CD4-positive, alpha-beta T cell treated with Interleukin-4 for 1 hour (primary cell): ENCODE measurements at places on chromosomes 5 and 9.
A peak's percentile ranks its signal among the peaks of the same experiment; 100 is the strongest.

GRCh38 chr5:55599148-55600050, 64.6 kb upstream of the PLPP1 start:
- no peak for DNase-seq

GRCh38 chr5:161676103-161676502, 9.4 kb upstream of the GABRA6 start:
- DNase-seq, result no peak

- no peak for DNase-seq
Observed at GRCh38 chr9:89432986-89433530, 64.9 kb downstream of the SEMA4D start.

DNA sequence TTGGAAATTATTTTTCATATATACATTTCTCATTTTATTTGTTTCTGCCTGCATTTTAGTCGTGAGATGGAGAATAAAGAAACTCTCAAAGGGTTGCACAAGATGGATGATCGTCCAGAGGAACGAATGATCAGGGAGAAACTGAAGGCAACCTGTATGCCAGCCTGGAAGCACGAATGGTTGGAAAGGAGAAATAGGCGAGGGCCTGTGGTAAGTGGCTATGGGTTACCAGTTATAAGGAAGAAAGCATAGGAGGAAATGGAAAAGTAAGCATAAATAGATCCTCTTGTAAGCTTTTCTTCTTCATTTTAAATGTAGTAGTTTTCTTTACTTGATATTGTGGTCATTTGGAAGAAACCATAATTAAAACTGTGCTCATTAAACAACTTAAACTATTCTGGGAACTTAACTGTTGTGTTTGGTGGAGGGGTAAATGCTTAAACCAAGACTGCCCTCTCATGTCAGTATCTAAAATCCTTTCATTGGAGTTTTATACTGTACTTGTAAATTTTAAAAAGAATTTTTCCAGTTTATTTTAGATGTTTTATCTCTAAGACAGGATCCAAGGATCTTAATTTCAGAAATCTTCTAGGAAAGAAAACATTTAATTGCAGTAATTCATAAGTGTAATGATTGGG, 41.3 kb downstream of the MAP3K1 start:
- DNase-seq, result no peak

DNA sequence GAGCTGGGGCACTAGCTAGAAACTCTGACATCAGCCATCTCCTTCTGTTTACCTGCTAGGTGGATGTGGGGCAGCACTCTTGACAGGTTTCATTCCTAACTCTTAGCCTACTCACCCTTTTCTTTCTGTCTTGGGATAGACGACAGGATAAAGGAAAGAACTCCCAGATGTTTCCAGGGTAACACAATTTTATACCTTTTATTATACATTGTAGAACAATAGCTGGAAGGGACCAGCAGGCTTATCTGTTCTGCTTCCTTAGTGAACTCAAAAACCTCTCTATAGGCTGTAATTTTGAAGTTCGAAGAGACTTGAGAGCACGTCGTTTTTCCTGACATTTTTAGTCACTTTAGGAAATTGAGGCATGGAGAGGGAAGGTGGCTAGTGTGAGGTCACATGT, 13.2 kb downstream of the SPTAN1 start:
- no peak for DNase-seq

- DNase-seq, result no peak
Observed at GRCh38 chr5:173735184-173735583, 118.7 kb upstream of the BOD1 start.

- peak; percentile 50 for DNase-seq
Observed at GRCh38 chr5:143118222-143118621, 285.3 kb downstream of the NR3C1 start.

GRCh38 chr9:129405827-129406213, 215.1 kb downstream of the C9orf50 start:
- no peak for DNase-seq

DNA sequence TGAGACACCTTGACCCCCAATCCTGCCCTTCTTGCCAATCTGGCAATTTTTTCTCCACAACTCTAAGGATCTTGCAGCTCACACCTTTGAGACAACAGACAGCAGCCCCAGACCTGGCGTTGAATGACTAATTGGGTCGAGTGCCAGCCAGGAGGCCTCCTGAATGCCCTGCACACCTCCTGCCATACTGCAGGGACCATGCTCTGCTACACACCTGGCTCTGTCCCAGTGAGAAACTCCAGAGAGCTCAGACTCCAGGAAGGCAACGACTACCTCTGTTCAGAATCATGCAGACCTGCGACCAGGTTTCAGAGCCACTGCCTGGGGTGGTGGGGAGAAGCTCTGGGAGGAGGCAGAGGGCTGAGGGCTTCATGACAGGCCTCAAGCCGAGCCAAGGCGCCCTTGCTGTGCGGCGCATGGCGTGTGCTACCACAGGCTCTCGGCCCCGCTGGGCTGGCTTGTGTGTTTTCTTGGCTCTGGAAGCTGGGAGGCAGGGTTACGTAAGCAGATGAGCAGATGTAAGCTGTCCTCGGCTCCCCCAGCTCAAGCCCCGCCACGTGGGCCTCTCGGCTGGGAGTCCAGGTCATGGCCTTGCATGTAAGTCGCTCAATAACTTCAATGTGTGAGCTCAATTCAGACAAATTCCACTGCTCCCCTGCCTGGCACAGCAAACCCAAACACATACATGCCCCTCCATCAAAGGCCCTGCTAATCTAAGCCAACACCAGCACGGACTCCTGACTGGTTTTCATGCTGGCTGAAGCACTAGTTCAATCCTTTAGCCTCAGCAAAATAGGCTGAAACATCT, 27.5 kb downstream of the B4GALT1 start:
- no peak for DNase-seq

DNA sequence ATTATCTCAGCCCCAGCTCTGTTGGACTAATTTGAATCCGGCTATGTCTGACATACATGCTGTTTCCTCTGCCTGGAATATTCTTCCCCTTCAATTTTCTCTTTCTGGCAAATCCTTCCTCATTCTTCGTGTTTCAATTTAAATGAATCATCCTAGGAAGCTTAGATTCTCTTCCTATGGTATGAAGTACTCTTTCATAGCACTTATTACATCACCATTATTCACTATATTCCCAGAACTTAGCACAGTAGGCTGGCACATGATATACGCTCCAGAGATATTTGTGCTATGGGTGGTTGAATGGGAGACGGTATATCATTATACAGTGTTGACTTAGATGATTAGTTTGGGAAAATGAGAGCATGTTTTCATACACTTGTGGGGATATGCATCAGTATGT, 91.0 kb upstream of the JAK2 start:
- no peak for DNase-seq

DNA sequence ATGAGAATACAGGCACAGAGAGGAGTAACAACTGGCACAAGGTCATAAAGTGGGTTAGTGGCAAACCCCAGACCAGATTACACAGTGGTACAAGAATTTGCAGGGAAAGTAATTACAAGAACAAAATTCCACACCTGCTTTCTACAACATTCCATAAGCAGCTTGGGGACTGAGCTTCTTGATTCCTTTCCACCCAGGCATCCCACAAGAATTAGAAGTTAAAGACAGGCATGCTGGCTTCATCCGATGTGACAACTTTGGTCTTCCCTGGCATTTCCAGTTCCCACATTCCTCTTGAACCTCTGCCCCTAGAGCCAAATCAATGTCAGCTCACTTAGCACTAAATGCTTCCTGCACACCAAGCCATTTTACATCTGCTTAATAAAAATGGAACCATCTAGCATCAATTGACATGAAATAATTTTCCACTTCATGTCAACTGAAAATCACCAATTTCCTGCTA, 435.8 kb upstream of the PAPPA start:
- no peak for DNase-seq

DNA sequence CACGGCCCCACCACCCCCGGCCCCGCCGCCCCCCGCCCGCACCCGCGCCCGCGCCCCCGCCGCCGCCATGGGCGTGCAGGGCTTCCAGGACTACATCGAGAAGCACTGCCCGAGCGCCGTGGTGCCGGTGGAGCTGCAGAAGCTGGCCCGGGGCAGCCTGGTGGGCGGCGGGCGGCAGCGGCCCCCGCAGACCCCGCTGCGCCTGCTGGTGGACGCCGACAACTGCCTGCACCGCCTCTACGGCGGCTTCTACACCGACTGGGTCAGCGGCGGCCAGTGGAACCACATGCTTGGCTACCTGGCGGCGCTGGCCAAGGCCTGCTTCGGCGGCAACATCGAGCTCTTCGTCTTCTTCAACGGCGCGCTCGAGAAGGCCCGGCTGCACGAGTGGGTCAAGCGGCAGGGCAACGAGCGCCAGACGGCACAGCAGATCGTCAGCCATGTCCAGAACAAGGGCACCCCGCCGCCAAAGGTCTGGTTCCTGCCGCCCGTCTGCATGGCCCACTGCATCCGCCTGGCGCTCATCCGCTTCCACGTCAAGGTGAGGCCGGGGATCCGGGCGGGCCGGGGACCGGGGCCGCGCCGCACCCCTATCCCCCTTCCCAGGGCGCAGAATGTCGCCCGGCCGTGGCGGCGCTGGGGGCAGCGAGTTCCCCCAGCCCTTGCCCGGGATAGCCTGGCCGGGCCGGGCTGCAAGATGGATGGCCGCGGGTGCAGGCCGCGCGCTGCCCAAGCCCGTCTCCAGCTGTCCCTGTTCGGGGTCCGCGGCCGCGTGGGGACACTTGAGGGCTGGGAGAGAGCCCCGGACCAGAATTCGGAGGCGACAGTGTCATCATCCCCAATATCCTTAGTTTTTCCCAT, 594 bp downstream of the FAM120A start:
- DNase-seq, result peak; percentile 38

DNA sequence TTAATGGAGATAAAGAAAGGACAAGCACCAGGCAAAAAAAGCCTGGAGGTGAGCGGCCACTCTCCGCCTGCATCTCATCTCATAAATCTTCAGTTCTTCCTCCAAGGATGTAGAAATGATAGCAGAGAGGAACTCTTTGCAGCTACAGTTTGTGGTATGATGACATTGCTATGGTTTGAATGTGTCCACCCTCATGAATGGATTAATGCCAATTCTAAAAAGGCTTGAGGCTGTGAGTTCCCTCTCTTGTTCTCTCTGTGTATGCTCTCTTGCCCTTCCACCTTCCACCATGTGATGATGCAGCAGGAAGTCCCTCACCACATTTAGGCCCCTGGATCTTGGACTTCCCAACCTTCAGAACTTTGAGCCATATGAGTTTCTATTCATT, 126.4 kb downstream of the SPOCK1 start:
- DNase-seq, result no peak

DNA sequence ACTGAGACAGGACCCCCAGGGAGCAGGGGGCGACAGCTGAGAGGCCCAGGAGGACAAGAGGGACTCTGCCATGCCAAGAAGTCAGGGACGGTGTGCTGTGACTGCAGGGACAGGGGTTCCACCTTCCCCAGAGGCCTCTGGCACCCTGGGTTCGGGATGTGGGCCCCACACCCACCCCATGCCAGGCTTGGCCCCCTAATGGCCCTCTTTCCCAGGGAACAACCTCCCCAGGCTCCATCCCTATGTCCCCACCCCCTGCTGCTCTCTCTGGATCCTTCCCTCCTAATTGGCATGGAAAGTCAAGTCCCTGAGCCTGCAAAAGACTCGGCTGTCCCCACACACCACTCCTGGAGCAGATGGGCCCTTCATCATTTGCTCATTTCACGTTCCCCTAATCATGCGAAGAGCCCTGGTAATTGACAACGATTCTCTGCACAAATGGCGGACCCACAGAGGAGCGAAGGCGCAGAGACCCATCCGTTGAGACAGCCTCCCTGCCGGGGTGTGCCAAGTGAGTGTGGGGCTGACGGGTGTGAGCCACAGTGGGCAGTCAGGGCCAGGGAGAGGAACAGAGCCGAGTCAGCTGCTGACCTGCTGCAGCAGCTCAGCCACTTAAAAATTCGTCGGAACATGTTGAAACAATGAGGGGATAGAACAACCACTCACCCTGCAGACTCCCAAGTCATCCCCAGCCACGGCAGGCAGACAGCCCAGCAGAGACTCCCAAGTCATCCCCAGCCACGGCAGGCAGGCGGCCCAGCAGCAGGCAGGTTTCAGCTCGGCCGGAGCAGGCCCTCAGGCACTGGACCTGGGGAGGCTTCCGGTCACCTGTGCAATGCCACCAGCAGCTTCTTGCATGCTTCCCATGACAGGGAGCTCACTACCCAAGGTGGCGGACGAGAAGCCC, 109.0 kb downstream of the VAV2 start:
- DNase-seq, result no peak

DNA sequence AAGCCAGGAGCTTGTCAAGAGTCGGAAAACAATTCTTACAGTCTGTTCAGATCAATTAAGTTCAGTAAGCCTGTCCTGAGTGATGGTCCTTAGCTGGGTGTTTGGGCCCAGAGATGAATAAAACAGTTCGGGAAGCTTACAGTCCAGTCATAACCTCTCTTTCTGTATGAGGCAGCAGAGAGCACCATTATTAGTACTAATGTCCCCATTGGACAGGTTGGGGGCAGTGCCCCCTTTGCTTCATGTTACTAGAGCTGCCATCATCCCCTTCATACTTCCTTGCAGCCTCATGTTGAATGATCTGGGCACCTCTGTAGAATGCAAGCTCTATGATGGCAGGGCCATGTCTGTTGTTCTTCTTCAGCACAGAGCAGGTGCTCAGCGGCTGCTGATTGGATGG, 9.8 kb downstream of the DOCK2 start:
- no peak for DNase-seq

DNA sequence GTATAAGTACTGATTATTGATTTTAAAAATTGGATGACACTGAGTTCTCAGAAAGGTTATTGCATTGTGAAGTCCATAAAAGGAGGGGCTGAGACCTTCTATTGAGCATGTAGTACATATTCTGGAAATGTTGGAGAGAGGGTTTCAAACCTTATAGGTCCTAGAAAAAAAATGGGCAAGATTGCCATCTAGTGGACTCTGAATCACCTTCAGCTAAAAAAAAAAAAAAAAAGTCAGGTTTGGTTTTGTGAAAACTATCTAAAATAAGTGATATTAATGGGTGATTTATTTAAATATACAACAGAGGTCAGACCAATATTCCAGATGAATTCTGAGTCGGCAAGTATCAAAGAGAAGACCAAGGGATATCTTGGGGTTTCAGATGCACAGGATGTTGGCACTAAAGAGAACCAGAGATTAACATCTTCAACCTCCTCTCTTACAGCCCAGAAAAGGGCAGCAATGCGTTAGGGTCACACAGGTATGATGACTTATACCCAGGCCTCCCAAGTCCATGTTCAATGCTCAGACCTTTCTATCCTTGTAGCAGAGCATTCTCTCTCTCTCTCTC, 109.8 kb upstream of the NMUR2 start:
- peak; percentile 13 for DNase-seq

- no peak for DNase-seq
Observed at GRCh38 chr9:38182321-38182720, 113.3 kb upstream of the SHB start.
